ENCODE measurements at places on chromosomes 7 and 10.

- DNase-seq, result peak; percentile 86
Observed at GRCh38 chr7:100745184-100745583, 11.8 kb downstream of the ZAN start.

DNA sequence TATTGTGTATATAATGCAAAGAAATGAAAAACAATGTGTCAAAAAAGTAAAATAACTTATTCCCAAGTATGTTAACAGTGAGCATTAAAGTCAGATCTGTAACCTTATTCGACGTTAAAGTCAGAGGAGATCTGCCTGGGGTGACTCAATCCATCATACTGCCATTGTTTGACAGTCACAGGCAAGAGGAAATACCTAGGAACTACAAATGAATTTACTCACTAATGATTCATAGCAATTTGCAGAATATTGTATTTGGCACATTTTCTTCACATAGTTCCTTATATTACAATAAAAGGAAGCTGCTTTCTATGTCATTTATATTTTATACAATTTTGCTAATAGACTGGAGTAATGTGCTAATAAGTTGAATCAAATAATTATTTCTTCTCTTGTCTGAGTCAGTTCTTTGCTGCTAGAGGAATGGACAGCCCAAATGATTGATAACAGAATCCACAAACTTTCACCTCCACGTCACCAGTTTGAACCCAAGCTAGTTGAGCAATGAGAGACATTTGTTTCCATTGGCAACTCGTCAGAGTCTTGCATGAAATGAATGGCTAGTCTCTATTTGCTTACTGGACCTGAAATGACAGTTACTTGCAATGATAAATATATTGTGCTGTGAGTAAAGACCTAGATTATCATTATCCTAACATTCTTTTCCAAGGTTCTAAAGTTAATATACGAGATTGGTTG, 48.5 kb upstream of the TMEM106B start:
- DNase-seq, result no peak

DNA sequence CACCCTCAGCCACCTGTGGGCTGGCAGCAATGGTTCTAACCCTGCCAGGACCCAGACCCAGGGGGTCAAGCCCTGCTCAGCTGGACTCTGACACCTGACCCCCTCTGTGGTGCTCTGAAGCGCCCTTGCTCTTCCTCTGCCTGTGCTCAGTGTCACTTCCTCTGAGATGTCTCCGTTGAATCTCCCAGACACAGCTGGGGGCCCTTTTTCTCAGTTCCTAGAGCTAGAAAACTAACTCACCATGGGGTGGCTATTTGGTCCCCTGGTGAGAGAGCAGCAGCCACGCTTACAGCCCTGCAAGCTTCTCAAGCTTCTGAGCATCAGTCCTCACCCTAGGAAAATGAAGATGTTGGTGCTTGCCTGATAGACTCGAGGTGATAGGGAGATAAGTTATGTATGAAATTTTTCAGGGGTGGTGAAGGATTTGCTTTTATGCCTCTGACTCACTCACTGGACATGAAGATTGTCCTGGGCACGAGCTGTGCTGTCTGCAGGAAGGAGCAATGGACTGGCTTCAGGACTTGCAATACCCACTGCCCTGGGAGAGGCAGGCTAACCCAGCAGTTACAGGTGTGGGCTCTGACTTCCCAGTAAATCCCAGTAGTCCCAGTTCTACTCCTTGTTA, 29.6 kb downstream of the COL13A1 start:
- no peak for DNase-seq

GRCh38 chr10:29102233-29102632, 186.6 kb upstream of the LYZL1 start:
- DNase-seq, result no peak

- DNase-seq, result no peak
Observed at GRCh38 chr10:110783509-110784107, 88.1 kb upstream of the PDCD4 start.

GRCh38 chr7:106318482-106318881, 33.7 kb upstream of the NAMPT start:
- no peak for DNase-seq

GRCh38 chr7:155164316-155164715, 94.2 kb downstream of the HTR5A start:
- DNase-seq, result no peak

DNA sequence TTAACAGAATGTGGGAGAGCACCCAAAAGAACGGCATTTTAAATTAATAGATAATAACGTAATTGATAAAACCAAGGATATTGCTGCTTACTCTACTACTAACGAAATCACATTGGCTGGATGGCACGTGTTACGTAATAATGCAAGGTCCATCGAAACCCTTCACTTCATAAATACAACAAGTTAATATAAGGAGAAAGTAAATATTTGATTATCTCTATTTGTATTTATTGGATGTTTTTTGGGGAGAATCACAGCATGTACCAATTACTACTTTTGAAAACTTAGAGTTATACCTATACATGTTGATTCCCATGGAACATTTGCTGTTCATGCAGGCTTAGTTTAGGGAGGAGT, 1.6 kb downstream of the PRKG1 start:
- no peak for DNase-seq

DNA sequence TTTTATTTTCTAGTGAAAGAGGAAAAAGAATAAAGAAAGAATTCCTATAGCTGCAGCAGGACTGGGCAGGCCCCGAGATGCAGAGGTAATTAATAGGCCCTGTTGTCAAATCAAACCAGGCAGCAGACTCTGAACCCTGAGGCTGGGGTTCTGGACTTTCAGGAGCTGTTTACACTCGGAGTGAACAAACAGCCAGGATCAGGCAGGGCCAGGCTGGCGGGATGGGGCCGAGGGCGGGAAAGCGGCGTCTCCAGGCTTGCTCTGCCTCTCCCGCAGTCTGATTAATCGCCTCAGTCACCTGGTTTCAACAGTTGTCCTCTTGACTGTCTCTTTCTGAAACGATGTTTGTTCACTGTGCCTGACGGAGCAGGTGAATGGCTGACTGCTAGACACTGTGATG, 675.4 kb upstream of the FOXK1 start:
- no peak for DNase-seq

- no peak for DNase-seq
Observed at GRCh38 chr7:19009936-19010280, 107.5 kb downstream of the TWIST1 start.

DNA sequence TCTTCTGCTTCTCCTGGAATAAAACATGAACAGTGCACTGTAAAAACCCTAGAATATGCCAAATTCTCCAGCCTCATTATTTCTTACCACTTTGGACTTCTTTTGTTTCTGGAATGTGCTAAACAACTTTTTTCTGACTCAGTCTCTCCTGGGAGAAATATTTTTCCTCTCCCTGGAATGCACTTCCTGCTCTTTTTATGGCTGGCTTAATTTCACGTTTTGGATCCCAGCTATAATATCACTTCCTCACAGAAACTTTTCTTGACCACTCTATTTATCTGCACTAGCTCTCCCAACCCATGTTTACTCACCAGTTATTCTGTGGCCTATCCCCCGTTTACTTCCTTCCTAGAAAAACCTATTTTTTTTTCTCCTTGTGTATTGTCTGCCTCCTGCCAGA, 26.7 kb downstream of the ABCB5 start:
- no peak for DNase-seq

DNA sequence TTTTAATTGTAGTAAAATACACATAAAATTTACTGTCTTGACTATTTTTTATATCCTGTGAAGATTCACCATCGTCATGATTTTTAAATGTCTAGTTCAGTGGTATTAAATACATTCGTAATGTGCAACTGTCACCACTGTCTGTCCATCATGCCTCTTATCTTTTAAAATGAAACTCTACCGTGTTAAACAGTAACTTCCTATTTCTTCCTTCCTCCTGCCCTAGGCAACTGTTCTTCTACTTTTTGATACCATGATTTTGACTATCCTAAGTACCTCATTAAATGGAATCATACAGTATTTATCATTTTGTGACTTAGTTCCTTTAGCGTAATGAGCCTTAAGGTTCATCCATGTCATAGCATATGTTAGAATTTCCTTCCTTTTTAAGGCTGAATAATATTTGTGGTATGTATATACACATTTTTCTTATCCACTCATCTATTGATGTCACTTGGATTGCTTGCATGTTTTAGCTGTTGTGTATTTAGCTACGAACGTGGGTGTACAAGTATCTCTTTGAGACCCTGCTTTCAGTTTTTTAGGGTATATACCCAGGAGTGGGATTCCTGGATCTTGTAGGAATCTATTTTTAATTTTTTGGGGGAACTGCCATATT, 13.5 kb downstream of the SLK start:
- no peak for DNase-seq

- no peak for DNase-seq
Observed at GRCh38 chr7:50962962-50963374, 180.3 kb upstream of the GRB10 start.

- no peak for DNase-seq
Observed at GRCh38 chr10:125609859-125610258, 73.1 kb downstream of the TEX36 start.

DNA sequence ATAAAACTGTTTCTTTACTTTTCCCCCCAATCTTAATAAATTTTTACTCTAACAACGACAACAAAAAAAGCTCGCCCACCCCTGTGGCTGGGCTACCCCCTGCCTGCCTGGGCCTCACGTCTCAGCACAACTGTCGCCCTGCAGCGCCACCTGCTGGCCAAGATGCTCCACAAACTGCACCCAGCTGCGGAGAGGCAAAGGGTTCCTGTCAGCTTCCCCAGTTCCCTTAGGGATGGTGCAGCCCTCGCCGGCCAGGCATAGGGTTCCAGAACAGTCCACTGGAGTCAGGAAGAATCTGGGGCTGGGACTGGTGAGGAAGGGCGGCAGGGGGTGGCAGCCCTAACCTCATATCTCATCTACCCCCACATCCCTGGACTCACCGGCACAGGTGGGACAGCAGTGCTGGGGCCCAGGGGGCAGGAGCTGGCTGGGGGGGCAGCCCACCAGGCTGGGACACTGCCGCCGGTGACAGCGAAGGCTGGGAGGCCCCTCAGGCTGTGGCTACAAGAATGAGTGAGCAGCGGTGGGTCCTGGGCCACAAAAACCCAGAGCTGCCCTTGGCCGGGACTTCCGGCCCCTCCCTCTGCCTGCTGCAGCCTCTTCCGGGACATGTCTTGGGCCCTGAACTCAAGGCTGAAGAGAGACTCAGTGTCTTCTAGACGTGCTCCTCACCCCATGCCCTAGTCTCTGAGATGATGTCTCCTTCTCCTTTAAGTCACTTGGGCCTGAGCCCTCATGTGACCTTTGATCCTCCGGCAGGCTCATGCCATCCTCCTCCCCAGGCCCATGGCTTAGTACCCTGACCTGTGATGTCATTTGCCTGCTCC, 21.2 kb downstream of the ATP6V1F start:
- peak; percentile 86 for DNase-seq

DNA sequence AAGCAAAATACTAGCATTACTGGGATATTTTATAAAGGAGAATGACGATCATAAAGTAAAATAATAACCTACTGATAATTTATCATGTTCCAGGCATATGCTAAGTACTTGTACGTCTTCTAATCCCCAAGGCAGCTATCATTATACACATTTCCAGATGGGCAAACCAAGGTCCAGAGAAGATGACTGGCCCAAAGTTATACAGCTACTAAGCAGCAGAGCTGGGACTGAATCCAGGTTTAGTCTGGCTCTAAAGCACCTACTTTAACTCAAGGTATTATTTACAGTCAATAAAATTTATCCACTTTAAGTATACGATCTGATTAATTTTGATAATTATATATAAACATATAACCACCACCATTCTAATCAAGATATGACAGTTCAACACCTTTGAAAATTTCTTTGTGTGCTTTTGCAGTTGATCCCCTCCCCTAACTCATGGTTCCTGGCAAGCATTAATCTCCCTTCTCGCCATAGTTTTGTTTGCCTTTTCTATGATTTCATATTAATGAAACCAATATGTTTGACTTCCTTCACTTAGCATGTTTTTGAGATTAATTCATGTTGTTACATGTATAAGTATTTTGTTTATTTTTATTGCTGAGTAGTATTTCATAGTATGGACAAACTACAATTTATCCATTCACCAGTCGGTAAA, 126.7 kb downstream of the CPEB3 start:
- no peak for DNase-seq

DNA sequence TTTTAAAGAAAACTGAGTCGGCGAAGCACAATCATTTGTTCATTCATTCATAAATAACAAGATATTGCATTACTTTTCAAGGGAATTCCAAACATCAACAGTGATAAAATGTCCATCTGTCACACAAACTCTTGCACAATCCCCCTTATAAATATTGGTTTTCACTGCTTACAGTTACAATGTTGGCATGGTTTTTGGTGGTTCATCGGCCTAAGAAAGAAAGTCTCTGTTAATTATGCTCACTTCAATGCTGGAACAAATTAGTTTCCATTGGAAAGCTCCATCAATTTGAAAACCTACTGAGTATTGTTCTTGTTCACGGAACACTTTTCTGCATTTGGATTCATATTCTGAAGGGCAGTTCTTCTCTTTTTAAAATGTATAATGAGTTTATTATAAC, 188.5 kb downstream of the JAZF1 start:
- no peak for DNase-seq
